Fibroblast of skin of left biceps (primary cell): ENCODE measurements at places on chromosomes 1 and 21.

GRCh38 chr1:9537863-9538668, 1.2 kb upstream of the SLC25A33 start:
- no peak for DNase-seq

DNA sequence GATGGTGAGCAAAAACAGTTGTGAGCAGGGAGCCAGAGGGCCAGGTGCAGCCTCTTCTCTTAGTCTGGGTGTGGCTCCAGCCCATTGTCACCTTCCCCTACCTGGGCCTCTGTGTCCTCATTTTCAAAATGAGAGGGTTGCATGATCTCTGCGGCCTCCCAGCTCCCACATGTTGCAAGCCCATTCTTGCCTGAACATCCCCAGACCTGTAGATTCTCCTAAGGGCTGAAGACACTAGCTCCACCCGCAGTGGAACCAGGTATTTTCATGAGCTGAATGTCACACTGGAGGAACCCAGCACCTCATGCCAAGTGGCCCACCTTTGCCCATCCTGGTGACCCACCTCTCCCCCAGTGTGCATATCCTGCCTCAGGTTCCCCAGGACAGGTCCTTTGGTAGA, 12.3 kb downstream of the IKBKE start:
- DNase-seq = no peak

DNA sequence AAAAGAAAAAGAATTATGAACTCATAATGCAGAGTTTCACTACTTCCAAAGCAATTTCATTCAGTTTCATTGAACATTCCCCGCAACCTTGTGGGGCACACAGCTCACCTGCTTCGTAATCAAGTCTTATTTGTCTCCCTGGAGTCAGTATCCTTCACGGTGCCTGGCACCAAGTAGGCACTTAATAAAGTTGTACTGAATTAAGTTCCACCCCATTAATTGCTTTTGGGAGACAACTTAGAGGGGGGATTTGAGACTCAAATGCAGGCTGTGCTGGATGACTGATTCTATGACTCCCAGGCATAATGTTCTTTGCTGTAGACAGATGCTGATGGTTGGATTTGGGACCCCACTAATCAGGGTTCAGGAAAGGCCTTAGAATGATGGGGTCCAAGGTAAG, 6.5 kb upstream of the ID3 start:
- no peak for DNase-seq

GRCh38 chr21:29182691-29183092, 52.2 kb downstream of the MAP3K7CL start:
- DNase-seq = no peak

GRCh38 chr1:217369271-217369981, 261.5 kb downstream of the GPATCH2 start:
- DNase-seq = no peak

- DNase-seq = no peak
Observed at GRCh38 chr1:65606426-65606825, 186.0 kb downstream of the LEPR start.

- DNase-seq = no peak
Observed at GRCh38 chr1:7614576-7615074, 156.5 kb upstream of the VAMP3 start.

GRCh38 chr1:229371624-229372023, 28.8 kb upstream of the CCSAP start:
- DNase-seq = no peak

DNA sequence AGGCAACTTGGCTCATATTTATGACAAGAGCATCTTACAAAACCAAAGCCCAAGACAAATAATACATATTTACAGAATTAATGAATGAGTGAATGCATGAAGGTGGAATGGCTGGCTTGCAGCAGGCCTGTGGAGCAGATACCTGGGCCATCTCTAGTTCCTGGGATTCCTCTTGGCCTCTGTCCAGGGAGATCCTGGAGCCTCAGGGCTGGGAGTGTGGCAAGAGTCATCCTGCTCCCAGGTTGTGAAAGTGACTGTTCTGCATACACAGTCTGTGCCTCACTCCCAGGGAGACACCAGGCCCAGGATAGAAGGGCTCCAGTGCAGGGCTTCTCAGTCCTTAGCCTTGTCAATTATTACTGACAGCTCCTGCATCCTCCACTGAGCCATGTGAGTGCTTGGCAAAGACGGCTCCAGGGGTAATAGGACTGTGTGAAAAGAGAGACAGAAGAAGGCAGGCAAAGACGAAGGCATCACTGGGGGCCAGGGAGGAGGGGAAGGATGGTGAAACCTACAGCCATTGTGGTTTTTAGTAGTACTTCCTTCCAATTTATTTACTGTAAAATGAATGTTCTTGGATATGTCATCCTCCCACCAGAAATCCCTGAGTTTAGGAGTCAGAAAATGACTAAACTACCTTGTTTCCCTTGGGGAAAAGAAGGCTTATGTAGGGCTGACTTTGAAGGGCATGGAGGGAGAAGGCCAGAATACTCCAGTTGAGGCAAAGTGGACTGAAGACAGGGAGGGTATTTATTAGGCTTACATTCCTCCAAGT, 14.3 kb upstream of the KPRP start:
- no peak for DNase-seq

GRCh38 chr1:167601442-167602383, 28.3 kb upstream of the RCSD1 start:
- no peak for DNase-seq

GRCh38 chr1:91700332-91700731, 185.6 kb downstream of the TGFBR3 start:
- peak; percentile 54 for DNase-seq

DNA sequence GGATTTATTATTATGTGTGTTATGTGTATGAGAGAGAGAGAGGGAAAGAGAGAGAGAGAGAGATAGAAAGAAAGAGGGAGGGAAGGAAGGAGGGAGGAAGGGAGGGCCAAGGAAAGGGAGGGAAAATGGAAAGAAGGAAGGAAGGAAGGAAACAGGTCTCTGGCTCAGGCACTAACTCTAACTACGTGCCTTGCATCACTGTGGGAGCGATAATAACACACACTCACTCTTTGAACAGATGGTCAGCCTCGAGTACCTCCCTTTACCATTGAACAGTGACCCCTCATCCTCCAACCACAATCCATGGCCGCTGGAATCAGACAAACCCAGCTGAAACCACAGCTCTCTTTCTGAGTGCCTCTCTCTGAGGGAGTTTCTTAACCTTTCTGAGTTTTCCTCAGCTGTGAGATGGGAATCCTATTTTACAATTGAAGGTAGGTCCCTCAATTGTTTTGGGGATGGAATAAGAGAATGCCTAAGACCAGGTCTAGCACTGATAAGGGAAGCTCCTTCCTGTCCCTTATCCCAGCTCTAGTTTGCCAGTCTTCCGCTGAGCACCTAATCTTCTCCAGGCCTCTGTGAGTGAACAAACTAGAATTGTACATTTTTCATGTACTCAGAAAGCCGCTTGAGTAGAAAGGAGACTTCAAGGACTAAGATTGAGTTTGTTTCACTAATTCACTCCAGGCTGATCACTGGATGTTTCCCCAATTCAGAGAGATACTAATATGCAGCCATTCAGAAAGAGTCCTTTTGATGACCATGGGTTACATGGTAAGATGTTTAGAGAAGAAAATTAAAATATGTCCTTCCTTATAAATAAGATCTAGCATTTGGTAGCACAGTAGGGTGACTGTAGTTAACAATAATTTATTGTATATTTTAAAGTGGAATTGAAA, 62.8 kb downstream of the IRF2BP2 start:
- DNase-seq = no peak

- no peak for DNase-seq
Observed at GRCh38 chr1:8458607-8459006, 140.7 kb downstream of the SLC45A1 start.

DNA sequence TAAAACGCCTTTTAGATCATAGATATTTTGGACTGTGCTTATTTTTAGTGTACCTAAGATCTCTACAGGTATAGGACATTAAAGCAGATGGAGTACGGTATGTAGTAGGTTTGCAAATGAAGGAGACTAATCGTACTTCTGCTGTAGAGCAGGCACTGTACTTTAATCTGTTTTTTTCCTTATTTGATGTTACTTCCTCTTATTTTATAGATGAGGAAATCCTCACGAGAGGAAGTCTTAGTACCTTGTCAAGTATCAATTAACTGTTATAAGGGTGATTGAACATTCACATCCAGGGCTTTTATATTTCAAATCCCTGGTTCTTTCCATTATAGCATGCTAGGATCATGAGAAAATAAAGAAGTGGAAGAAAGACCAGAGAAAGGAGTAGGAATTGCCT, 41.1 kb downstream of the CACHD1 start:
- no peak for DNase-seq

- no peak for DNase-seq
Observed at GRCh38 chr1:238465449-238465848, 574.7 kb upstream of the ZP4 start.

DNA sequence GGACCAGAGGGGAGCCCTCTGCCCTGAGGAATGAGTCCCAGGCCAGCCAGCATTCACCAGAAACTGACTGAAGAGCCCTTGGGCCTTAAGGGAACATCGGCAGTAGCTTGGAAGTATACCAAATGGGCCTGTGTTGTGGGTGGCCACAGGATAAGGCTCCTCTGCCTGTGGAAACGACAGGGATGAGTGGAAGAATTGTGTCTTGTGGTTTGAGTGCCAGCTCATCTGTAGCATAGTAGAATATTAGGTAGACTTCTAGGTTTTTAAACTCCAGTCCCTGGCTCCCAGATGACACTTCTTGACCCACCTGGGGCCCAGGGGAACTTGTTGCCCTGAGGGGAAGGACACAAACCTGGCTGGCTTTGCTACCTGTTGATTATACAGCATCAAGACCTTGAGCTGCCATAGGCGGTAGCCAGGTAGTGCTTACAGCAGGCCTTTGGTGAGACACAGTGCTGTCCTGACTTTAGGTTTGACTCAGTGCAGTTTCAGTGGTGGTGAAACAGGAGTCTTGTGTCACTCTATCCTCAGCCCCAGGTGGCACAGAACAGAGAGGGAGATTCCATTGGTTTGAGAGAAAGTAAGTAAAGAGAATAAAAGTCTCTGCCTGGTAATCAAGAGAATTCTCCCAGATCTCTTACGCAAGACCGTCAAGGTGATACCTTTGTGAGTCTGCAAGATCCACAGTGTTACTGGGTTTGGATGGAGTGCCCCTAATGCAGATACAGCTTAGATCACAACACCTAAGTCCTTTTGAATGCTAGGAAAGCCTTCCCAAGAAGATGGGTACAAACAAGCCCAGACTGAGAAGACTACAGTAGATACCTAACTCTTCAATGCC, 50.2 kb downstream of the RABGAP1L start:
- DNase-seq = no peak

DNA sequence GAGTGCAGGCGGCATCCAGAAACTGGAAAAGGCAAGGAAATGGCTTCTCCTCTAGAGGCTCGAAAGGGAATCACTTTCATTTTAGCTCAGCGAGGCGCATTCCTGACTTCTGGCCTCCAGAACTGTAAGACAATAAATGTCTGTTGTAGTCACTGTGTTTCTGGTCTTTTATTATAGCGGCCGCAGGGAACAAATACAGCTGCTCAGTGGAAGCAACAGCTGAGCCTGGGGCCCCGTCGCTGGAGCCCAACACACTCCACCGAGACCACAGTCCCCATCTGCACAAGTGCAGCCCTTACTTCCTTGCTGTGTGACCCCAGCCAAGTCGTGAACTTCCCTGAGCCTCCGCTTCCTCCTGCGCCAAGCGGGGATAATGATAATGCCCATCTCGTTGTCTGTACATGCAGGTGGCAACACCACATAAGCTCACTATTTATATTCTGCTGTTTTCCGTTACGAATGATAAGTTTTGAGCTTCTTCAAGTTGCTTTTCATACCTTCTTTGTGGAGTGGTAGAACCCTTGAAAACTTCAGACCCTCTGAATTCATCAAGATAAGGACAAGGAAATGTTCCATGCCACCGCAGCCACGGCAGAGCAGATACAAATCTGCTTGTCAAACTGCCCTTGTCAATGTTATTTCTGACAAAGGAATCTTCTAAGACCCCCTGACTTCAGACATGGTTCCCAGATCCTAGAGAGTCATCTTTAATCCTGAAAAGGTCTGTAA, 3.2 kb upstream of the LAPTM5 start:
- no peak for DNase-seq

GRCh38 chr1:41901551-41901950, 17.2 kb downstream of the HIVEP3 start:
- DNase-seq = no peak

DNA sequence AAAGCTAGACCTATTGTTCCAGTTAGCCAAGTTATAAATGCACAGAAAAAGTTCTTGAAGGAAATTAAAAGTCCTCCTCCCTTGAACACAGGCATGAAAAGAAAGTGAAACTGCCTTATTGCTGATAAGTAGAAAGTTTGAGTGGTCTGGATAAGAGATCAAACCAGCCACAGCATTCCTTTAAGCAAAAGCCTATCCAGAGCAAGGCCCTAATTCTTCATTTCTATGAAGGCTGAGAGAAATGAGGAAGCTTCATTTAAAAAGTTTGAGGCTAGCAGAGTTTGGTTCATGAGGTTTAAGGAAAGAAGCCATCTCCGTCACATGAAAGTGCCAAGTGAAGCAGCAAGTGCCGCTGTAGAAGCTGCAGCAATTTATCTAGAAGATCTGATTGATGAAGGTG, 2.7 kb upstream of the SSX2IP start:
- DNase-seq = no peak

GRCh38 chr1:229067546-229067945, 203.4 kb upstream of the RAB4A start:
- DNase-seq = no peak

DNA sequence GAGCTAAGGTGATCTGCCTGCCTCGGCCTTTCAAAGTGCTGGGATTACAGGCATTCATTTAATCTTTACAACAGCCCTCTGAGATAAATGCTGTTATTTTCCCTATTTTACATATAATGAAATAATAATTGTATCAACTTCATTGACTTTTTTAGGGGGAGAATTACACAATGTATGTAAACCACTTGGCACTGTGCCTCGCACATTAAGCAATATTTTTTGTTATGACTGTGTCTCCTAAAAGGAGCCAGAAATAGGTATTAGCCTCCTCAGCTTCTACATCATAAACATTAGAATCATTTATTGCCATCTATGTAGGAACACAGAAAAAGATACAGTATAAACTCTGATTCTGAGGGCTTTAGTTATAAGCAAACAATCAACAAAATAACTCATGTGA, 1.1 kb upstream of the DNAJC28 start:
- DNase-seq = peak; percentile 34

GRCh38 chr1:150227228-150227627, 8.7 kb downstream of the ANP32E start:
- DNase-seq = no peak

DNA sequence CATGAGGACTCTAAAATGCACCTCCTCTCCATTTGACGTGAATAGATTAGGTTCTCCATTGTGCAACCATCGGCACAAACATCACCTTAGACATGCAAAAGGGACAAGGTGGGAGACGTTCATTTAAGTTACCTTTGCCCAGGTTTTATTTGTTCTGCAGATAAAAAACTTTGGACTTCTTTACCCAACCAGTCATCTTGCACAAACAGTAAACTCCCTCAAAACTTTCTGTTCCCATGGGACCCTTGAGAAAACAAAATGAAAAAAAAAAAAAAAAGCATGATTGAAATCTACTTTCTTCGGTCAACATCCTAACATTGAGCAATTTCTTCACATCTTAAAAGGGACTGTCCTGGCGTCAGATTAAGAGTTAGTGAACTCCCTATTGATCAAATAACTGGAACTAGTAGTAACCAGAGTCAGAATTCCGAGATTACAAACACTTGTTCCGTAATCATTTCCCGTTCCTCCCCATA, 31.4 kb upstream of the PROX1 start:
- DNase-seq = no peak
